SK-N-SH (cell line): ENCODE measurements at places on chromosomes 12 and 14.

DNA sequence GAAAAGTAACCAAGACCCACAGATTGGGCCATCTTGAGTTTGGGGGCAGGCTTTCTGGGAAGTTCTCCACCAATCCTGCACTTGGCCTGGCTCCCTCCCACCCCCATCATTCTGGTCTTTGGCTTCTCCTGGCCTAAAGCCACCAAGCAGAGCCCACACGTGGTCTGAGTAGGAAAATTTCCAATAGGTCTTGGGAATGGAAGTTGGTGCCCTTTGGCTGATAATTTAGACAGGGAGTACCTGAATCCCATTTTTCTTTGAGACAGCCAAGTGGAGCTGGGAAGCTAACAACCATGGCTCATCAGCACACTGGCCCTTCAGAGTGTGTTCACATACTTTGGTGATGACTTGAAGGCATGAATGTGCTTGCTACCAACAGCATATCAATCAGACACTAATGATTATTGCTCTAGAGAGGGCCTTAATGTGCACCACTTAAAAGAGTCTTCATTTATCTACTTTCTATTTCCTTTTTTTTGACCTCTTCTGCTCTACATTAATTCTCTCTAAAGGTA lies 156.0 kb downstream of the EGLN3 start:
- DNase-seq, result no peak
- no peak overlapping the region for H3K4me3 ChIP-seq
- H3K27me3 ChIP-seq, result no peaks in the 10 kb centered on the region
- peaks cover 18% of the 10 kb centered on the region; the same call in 1 of the 2 replicates for H3K4me1 ChIP-seq
- H3K36me3 ChIP-seq, result no peaks in the 10 kb centered on the region

- no peaks in the 10 kb centered on the region for H3K27me3 ChIP-seq
- no peak overlapping the region for H3K27ac ChIP-seq
- no peaks in the 10 kb centered on the region for H3K4me1 ChIP-seq
- no peak overlapping the region for H3K4me3 ChIP-seq
These were observed 378.7 kb downstream of the ZFP36L1 start for GRCh38 chr14:68414121-68414520.

GRCh38 chr12:26101350-26101734 lies 23.5 kb downstream of the BHLHE41 start:
- no peak overlapping the region for H3K4me3 ChIP-seq
- no peaks in the 10 kb centered on the region for H3K4me1 ChIP-seq
- no peak overlapping the region for H3K27ac ChIP-seq
- H3K36me3 ChIP-seq, result no peaks in the 10 kb centered on the region
- H3K27me3 ChIP-seq, result no peaks in the 10 kb centered on the region

DNA sequence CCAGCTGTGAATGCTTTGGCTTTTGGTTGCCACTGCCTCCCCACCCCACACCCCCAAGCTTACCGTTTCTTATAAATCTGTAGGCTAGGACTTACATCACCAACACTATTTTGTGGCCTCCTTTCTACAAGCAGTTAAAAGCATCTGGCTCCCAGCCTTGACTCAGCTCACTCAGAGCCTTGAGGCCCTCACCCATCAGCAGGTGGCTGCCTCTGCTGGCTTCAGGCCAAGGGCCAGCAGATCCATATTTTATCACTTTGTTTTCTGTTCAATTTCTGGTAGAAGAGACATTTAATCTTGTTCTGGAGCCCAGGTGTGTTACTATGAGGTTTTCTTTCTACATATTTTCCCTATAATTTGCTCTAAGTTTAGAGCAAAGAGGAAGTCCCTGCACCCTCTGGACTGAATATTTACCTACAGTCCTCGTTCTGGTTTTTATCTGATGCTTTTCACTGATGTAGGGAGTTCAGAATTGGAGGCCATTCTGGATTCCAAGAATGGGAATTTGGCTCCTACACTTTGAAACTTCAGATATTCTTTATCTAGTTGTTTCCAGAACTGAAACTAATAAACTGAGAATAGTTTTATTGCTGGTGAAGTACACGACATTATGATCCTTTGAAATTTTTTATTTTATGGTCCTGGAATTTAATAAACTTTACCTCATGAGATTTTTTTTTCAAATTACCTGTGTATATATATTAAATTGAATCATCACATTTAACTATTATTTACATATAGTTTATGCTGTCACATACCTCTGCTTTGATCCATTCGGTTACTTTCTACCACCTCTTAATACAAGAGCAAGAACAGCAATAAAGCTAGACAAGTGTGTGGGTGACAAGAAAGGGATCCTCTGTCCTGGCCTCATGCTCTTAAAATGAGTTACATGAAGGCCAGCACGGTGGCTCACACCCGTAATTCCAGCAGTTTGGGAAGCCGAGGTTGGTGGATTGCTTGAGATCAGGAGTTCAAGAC lies 22.2 kb downstream of the PLBD1 start:
- H3K27me3 ChIP-seq, result no peaks in the 10 kb centered on the region
- no peak for DNase-seq
- no peak overlapping the region for H3K4me3 ChIP-seq
- no peaks in the 10 kb centered on the region for H3K36me3 ChIP-seq
- no peak overlapping the region for H3K27ac ChIP-seq

DNA sequence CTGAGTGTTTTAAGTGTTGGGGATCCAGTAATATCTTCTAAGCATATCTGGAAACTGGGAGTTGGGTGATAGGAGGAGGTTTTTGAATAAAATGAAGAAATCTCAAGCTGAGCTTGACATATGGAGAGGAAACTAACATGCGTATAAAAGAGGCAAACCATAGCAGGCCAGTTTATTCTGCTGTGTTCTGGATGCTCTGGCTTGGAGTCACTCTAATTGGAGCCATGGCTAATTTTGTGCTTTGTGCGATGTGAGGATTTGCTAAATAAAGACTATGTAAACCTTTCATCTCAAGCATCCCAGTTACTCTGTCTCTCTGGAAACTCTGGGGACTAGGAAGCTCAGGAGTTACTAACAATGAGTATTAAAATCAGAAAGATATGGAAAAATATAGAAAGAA lies 66.5 kb downstream of the ATF7IP start:
- H3K27me3 ChIP-seq, result no peaks in the 10 kb centered on the region
- peaks cover 2% of the 10 kb centered on the region for H3K4me1 ChIP-seq
- no peak overlapping the region for H3K4me3 ChIP-seq
- DNase-seq, result no peak

DNA sequence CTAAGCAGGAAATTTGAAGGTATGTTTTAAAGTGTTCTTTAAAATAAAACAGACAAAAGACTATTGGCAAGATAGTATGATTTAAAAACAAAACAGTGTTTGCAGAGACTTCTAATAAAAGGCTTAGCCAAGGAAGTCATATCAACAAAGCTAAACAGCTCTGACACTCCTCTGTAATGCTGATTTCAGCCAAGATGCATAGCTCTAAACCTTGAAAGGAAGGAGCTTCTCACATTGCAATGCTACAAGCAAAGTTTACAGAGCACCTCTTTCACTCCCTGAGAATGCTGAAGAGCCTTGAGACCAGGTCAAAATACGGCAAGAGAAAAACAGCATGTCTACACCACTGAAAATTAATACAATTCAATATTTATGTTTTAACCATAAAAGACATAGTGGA lies 51.8 kb downstream of the PARP11 start:
- no peaks in the 10 kb centered on the region for H3K27me3 ChIP-seq
- no peaks in the 10 kb centered on the region for H3K4me1 ChIP-seq
- H3K27ac ChIP-seq, result no peak overlapping the region
- no peak overlapping the region for H3K4me3 ChIP-seq

GRCh38 chr14:64394423-64394822 lies 6.3 kb downstream of the MTHFD1 start:
- H3K27me3 ChIP-seq, result no peaks in the 10 kb centered on the region
- no peak for DNase-seq
- H3K4me3 ChIP-seq, result no peak overlapping the region
- H3K36me3 ChIP-seq, result peaks cover 7% of the 10 kb centered on the region
- H3K4me1 ChIP-seq, result 0 out of 2 replicates have a peak, but pooled peaks cover 4% of the 10 kb centered on the region

DNA sequence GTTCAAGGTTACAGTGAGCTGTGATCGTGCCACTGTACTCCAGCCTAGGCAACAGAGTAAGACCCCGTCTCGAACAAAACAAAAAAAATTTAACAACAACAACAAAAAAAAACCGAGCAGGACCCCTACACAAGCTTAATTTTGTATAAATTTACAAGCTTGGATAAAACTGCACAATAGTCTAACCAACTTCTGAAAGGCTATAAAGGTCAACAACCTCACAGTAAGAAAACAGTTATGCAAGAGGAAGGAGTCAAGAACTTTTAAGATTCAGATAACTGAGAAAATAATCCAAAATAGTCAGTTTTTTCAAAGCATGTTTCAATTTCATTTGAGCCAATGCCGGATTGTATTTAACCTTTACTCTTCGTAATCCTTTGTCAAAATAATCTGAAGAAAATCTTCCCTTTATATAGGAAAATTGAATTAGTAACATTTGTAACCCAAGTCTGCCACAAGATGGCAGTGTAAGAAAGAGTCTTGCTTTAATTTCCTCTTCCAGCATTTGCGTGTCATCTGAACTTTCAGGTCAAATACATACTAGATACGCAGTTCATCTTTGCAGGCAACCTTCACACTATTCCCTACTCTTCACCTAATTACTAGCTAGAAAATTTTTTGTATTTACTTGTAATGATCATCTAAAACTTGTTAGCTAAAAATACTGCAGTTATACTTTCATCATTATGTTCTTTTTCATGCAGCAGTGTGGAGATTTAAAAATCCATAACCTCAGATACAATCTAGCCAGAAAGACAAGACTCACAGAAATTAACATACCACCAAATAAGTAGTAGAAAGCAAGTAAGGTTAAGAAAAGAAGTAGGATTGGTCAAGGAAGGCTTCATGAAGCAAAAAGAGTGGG lies 5.8 kb downstream of the CCNB1IP1 start:
- no peaks in the 10 kb centered on the region for H3K4me1 ChIP-seq
- 0 out of 2 replicates have a peak overlapping the region, but pooled peaks have one; percentile 17 for H3K27ac ChIP-seq
- no peak overlapping the region for H3K4me3 ChIP-seq
- DNase-seq, result peak; percentile 55

DNA sequence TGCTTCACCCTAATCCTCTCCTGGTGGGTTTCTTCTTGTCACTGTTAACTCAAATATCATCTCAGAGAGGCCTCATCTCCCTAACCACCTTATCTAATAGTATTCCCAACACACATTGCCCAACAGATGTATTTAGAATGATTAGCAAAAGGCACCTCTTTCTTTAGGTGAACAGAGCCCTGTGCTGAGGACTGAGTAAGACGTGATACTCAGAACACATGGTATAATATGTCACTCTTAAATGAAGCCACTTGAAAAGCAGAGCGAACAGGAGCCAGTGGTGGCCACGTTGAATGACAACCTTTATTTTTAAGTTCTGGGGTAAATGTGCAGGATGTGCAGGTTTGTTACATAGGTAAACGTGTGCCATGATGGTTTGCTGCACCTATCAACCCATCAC lies 1.5 kb upstream of the KSR2 start:
- no peaks in the 10 kb centered on the region for H3K36me3 ChIP-seq
- peaks cover 4% of the 10 kb centered on the region; the same call in 1 of the 2 replicates for H3K27me3 ChIP-seq
- no peak overlapping the region for H3K4me3 ChIP-seq
- H3K27ac ChIP-seq, result no peak overlapping the region
- no peaks in the 10 kb centered on the region for H3K4me1 ChIP-seq

DNA sequence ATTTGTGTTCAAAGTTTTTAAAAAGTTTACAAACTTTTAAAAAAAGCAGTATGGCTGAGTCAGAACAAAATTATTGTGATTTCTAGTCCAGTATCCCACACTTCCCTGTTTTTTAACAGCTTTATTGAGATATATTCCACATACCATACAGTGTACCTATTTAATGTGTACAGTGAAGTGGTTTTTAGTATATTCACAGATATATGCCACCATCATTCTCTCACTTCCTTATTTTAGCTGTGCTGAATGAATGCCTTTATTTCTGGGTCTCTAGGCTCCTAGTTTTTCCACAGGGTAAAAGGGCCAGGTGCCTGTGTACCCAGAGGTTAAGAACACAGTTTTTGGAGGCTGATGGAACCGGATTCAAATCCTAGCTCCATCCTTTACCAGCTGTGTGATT lies 58.9 kb upstream of the SRSF5 start:
- no peaks in the 10 kb centered on the region for H3K27me3 ChIP-seq
- H3K4me1 ChIP-seq, result peaks cover 13% of the 10 kb centered on the region; the same call in 1 of the 2 replicates
- H3K36me3 ChIP-seq, result peaks cover 13% of the 10 kb centered on the region
- no peak overlapping the region for H3K27ac ChIP-seq
- no peak for DNase-seq
- H3K4me3 ChIP-seq, result no peak overlapping the region

- H3K4me3 ChIP-seq, result no peak overlapping the region
- H3K27ac ChIP-seq, result no peak overlapping the region
- no peak for DNase-seq
- no peaks in the 10 kb centered on the region for H3K27me3 ChIP-seq
- no peaks in the 10 kb centered on the region for H3K36me3 ChIP-seq
- no peaks in the 10 kb centered on the region for H3K4me1 ChIP-seq
These were observed 3.4 kb upstream of the LGMN start for GRCh38 chr14:92751819-92752218.

- H3K27me3 ChIP-seq, result no peaks in the 10 kb centered on the region
- no peak for DNase-seq
- H3K27ac ChIP-seq, result no peak overlapping the region
- H3K36me3 ChIP-seq, result no peaks in the 10 kb centered on the region
- H3K4me3 ChIP-seq, result no peak overlapping the region
These were observed 57.0 kb downstream of the OTOGL start for GRCh38 chr12:80156306-80156705.

- no peak overlapping the region for H3K4me3 ChIP-seq
- no peak overlapping the region for H3K27ac ChIP-seq
- H3K4me1 ChIP-seq, result no peaks in the 10 kb centered on the region
- no peaks in the 10 kb centered on the region for H3K27me3 ChIP-seq
- DNase-seq, result no peak
- no peaks in the 10 kb centered on the region for H3K36me3 ChIP-seq
These were observed 842 bp downstream of the OAS2 start for GRCh38 chr12:112979041-112979680.

- peaks cover 16% of the 10 kb centered on the region; the same call in 1 of the 2 replicates for H3K4me1 ChIP-seq
- no peak for DNase-seq
- no peaks in the 10 kb centered on the region for H3K27me3 ChIP-seq
- peaks cover 19% of the 10 kb centered on the region for H3K36me3 ChIP-seq
- 0 out of 2 replicates have a peak overlapping the region, but pooled peaks have one; percentile 6 for H3K27ac ChIP-seq
These were observed 122.4 kb downstream of the GPR135 start for GRCh38 chr14:59342516-59343484.

- no peak for DNase-seq
- no peaks in the 10 kb centered on the region for H3K4me1 ChIP-seq
- no peaks in the 10 kb centered on the region for H3K36me3 ChIP-seq
- H3K27me3 ChIP-seq, result no peaks in the 10 kb centered on the region
- H3K4me3 ChIP-seq, result no peak overlapping the region
- H3K27ac ChIP-seq, result no peak overlapping the region
These were observed 444.8 kb downstream of the RGS6 start for GRCh38 chr14:72377016-72377415.

- DNase-seq, result no peak
- no peak overlapping the region for H3K4me3 ChIP-seq
- no peak overlapping the region for H3K27ac ChIP-seq
- no peaks in the 10 kb centered on the region for H3K36me3 ChIP-seq
- no peaks in the 10 kb centered on the region for H3K27me3 ChIP-seq
These were observed 486.7 kb downstream of the APAF1 start for GRCh38 chr12:99131751-99132199.

DNA sequence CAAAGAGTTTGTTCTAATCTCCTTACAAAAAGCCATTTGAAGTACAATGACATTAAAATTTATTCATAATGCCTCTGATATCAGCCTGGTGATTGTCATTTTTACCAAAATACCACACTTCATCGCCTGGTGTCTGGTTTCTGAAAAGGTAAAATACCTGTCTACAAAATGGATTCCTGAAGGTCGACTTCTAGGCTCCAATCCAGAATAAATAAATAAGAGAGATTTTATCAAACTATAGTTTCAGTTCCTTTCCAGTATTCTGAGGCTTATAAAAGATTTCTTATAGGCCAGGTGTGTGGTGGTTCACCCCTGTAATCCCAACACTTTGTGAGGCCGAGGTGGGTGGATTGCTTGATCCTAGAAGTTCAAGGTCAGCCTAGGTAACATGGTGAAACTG lies 340.7 kb downstream of the SLC16A7 start:
- H3K27me3 ChIP-seq, result no peaks in the 10 kb centered on the region
- H3K36me3 ChIP-seq, result no peaks in the 10 kb centered on the region
- H3K4me3 ChIP-seq, result no peak overlapping the region
- DNase-seq, result no peak
